ENCODE measurements at places on chromosomes 5 and 9.

GRCh38 chr9:79382044-79382443 lies 189.7 kb upstream of the TLE4 start:
- DNase-seq, result no peak

DNA sequence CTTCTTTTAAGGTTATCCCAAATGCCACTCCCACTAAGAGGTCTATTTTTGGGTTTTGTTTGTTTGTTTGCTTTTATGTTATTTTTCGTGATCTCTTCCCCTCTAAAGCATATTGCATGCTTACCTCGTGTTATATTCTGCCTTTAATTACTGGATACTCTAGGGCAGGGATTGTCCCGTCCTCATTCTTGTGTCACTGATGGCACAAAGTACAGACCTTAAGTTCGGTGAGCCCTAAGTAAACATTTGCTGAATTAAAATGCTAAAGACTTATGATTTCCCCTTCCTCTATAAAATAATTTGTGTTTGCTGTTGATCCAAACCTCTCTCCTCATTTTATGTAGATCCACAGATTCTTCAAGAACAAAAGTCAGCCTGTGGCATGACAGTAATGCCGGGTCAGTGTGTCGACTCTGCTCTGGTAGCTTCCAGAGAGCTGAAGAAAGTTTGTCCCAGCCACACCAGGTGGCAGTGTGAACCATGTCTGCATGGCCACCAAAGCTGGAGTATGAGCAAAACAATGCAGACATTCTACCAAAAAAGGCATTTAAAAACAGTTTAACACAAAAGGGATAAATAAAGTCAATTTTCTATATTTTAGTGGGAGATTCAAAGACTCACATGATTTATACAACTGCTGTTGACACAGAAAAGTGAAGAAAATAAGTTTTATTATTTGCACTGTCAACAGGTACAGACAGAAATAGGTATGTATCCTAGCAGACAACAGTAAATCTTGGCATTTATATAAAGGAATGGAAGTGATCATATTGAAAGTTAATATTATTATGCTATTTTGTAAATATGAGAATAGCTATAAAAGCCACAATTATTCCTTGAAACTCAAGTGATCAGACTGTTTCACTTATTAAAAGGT lies 17.9 kb upstream of the POC5 start:
- DNase-seq, result no peak

- DNase-seq, result peak; percentile 62
Observed at GRCh38 chr5:55159763-55160492, at the start of gene GPX8. GPX8 (plus strand) TSS chr5:55160171; CDS start chr5:55160193, 22 bp downstream.

DNA sequence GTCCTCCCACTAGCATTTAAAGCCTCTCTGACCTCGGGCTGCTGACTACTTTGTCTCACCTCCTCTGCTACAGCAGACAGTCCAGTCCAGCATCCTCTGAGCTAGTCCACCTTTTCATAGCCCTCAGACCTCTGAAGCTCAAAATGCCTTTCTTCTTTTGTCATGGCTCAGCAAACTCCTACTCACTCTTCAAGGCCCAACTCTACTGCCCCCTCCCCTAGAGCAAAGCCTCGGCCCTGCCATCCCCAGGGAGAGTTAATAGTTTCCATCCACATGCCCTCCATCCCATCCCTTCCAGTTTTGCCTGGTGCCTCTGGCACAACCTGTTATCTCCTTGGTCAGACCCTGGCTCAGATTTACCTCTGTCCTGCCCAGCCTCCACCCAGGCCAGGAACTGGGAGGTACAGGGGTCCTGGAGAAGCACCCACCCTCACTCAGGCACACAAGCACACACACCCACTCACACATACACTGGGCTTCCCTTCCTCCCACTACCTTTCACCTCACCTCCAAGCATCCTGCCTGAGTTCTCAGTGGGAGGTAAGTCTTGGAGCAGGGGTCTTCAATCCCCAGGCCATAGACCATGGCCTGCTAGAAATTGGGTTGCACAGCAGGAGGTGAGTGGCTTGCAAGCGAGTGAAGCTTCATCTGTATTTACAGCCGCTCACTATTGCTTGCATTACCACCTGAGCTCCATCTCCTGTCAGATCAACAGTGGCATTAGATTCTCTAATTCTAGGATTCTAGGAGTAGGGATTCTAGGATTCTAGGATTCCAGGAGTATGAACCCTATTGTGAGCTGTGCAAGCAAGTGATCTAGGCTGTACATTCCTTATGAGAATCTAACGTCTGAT lies 18.1 kb downstream of the PDLIM4 start:
- DNase-seq, result no peak

- DNase-seq, result no peak
Observed at GRCh38 chr5:127887282-127887681, 184.1 kb downstream of the CCDC192 start.

DNA sequence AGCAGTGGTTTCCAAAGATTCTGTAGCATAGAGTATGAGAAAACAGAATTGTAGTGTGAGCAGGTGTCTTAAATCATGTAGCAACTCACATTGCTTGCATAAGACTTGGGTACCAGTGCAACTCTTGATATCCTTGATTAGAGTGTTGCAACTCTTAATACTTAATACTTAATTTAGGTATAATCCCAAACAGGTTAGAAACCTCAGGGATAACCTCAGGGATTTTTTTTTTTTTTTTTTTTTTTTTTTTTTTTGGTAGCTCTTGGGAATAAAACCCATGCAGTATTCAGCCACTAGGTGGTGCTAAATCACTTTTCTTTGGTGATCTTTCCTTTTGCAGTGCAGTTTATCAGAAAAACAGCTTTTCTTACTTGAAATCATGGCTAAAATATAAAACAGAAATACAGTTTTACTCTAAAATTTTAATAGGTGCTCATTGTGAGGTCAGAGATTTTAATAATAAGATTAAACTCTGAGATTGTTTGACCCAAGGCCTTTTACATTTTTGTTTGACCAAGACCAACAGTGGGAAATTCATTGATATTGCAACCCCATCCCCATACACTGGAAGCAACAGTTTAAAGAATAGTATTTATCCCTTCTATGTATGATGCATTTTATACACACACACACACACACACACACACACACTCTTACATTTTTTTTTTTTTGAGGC lies 55.3 kb downstream of the ERAP1 start:
- DNase-seq, result peak; percentile 21

DNA sequence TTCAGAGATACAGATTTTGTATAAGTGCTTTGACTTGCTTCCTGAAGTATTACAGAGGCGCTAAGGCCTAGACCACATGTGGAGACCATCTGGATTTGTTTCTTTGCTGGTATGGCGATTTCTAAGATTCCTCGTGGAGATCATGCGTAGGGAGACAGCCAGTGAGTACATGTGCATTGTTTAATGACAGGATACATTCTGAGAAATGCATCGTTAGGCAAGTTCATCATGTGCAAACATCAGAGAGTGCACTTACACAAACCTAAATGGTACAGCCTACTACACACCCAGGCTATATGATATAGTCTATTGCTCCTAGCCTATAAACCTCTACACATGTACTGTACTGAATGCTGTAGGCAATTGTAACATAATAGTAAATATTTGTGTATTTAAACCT lies 16.5 kb upstream of the CEP120 start:
- DNase-seq, result no peak

DNA sequence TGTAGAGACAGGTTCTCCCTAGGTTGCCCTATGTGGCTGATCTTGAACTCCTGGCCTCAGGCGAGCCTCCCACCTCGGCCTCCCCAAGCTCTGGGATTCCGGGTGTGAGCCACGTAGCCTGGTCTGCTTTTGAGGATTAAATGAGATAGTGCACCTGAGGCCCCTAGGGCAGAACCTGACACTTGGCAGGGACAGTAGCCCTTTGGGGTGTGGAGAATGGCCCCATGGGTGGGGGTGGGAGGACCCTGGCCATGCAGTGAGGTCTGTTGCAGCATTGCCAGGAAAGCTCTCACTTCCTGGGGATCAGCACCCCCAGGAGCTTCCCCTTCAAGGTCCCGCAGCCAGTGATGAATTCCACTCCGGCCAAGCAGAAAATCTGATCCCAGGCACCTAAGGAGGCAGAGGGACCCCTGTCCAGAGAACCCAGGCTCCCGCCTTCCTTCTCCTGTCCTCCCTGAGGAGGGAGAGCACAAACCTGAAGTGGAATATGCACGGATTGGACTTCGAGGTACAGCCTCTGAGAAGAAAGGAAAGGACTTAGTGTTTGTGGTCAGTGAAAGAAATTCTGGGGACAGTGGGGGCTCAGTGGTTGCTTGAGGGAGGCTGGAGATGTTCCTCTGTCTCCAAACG lies 73.9 kb upstream of the UNC5A start:
- DNase-seq, result no peak

- no peak for DNase-seq
Observed at GRCh38 chr9:122923947-122924346, 7.4 kb downstream of the ZBTB26 start.

DNA sequence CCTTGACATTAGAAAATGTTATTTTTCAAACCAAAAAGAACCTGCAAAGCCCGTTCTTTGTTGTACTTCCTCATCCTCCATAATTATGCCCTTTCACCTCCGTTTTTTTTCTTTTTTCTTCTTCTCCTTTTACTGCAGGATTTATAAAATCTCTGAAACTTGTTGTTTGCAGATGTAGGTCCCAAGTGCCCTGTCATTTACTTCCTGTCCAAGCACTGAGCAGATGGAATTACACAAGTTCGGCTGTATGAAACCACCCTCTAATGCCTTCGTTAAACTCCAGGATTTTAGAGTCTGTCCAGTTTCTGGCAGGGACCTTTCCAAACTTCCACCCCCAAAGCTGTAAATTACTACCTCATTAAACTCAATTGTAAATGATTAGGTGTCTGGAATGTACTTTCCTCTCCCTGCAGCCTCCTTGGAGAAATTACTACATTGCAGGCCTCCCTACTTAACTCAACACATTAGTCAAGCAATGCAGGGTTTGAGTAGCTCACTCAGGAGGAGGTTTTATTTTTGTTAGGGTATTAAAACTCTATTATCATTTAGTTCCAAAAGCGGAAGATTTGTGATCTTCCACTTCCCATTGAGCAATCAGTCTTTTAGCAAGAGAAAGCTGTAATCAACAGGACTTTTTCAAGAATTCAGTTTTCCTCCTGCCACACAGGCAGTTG lies 125.6 kb upstream of the LPAR1 start:
- DNase-seq, result no peak

DNA sequence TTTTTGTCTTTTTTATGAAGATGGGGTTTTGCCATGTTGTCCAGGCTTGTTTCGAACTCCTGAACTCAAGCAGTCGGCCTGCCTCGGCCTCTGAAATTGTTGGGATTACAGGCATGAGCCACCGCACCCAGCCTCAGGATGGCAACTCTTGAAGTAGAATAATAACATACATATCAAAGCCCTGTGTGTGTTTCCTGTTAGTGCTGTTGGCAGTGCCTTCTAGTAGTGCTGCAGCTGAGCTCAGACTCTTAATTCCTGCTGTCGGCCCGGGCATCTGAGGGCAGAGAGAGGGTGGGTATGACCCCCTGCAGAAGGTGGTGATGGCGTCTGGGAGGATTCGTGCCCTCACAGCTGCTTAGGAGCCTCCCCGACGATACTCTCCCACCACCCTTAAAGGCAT lies 227.2 kb downstream of the PDZD2 start:
- no peak for DNase-seq

GRCh38 chr5:172835290-172835993 lies 1.4 kb downstream of the ERGIC1 start:
- no peak for DNase-seq

GRCh38 chr5:36938129-36938528 lies 61.6 kb downstream of the NIPBL start:
- no peak for DNase-seq

GRCh38 chr5:96014395-96014794 lies 52.7 kb upstream of the ELL2 start:
- DNase-seq, result no peak

GRCh38 chr9:83266331-83266665 lies 203.4 kb upstream of the RASEF start:
- DNase-seq, result no peak

DNA sequence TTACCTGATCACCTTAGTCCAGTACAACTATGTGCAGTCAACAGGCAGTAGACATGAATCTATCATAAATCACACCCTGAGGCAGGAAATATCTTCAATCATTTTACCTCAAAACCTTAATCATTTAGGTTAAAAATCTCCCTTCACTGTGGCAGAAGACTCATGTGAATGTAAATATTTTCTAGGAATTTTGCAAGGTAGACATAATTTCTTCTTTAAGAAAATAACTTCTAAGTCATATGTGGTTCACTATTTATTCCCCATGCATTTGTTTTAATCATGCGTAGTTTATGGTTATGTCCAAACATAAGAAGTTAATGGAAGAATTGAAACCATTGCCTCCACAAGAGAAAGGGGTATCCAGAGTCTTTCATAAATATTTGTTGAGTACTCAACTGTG lies 97.0 kb downstream of the HMHB1 start:
- no peak for DNase-seq

- DNase-seq, result peak; percentile 17
Observed at GRCh38 chr5:123512611-123513461, 859 bp downstream of the CSNK1G3 start.

- no peak for DNase-seq
Observed at GRCh38 chr5:120512068-120512467, 48.0 kb downstream of the PRR16 start.

DNA sequence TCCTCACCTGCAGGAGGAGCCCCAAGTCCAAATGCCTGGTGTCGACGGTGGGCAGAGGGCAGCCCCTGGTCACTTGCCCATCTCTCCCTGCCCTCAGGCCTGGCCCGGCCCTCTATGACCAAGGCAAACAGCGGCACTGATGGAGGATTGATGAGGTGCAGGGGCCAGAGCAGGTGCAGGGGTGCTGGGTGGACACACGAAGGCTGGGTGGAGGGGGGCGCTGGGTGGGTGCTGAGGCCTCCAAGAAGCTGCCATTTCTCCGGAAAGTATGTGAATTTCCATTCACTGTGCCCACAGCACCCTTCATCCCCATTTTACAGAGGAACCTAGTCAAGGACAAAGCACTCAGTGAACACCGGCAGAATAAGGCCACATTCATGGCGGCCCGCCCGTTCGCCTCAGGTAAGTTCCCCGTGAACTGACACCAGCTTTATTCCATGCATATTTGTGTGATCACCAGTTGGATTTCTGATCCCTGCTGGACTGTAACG lies 143.8 kb upstream of the PPP1R26 start:
- no peak for DNase-seq
